ENCODE measurements at places on chromosomes 6 and 20. TPM values are rescaled to one million over a fixed set of nuclear protein-coding genes. Genes with fewer than 3 reads are reported as not detected.

DNA sequence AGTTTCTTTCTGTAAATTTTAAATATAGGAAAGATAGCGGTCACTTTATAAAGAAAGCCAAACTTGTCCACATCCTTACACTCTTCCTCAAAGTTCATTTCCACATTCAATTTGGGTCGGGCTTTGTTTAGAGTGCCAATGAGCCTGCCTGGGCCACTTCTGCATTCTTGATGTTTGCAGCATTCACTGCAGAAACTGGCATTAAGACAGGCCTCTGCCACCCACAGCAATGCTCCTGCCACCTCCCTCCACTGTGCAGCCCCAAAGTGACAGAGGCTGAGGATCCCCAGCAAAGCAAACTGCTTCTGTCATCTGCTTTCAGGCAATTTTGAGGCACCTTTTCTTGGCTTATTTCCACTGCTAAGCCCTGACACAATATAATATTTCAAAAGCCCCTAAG lies 61.2 kb downstream of the TNFAIP3 start:
- DNase-seq = no peak

- DNase-seq = no peak
These were observed 404.9 kb upstream of the SOX4 start for GRCh38 chr6:21188505-21189223.

The FITM2 gene
- polyA plus RNA-seq = 8.2 TPM

GRCh38 chr20:62628691-62629090 lies 13.6 kb upstream of the SLCO4A1 start:
- no peak for DNase-seq

The RAB44 gene
- polyA plus RNA-seq = 0.04 TPM
